H9 (cell line): ENCODE measurements at places on chromosomes 2 and 18.

GRCh38 chr2:199144546-199144945 lies 313.2 kb downstream of the SATB2 start:
- H3K27ac ChIP-seq = no peak overlapping the region
- H3K36me3 ChIP-seq = peaks cover 14% of the 10 kb centered on the region
- DNase-seq = no peak
- no peak overlapping the region for H3K4me3 ChIP-seq
- H3K27me3 ChIP-seq = no peaks in the 10 kb centered on the region

DNA sequence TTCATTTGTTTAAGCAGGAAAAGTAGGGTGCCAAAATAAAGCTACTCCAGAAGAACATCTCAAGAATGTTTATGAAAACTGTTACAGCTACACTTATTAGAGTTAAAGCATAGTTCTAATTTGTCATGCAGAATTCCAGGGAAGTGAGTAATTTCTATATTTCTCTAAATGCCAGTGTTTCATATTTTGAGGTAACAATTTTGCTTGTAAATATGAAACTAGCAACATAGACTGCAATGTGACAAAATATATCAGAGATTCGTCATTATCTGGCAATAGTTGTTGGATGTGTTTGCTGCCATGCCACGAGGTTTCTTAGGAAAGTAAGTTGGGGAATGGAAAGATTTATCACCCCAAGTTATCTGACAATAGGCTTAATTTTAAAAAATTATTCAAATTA lies 424.1 kb upstream of the ZEB2 start:
- H3K4me1 ChIP-seq = no peaks in the 10 kb centered on the region; the same call in 1 of the 2 replicates
- no peaks in the 10 kb centered on the region for H3K36me3 ChIP-seq
- no peak overlapping the region for H3K27ac ChIP-seq
- H3K27me3 ChIP-seq = no peaks in the 10 kb centered on the region; the same call in 1 of the 2 replicates
- no peak overlapping the region for H3K4me3 ChIP-seq
- no peak for DNase-seq

DNA sequence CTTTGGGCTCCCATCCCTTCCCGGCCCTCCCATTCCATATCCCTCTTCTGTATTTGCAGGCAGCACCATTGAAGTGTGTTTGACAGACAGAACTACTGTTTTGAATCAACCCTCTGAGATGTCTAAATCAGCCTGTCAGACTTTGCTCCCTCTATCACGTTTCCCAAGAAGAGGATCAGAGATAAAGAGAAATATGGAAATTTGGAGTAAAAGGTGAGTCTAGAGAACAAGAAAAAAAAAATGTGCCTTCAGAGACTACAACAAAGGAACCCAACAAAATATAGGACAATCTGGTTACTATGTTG lies 133.4 kb upstream of the NCK2 start:
- no peaks in the 10 kb centered on the region for H3K27me3 ChIP-seq
- no peaks in the 10 kb centered on the region; the same call in 2 of the 3 replicates for H3K36me3 ChIP-seq

- peaks cover 4% of the 10 kb centered on the region; the same call in 2 of the 3 replicates for H3K36me3 ChIP-seq
- 0 out of 2 replicates have a peak, but pooled peaks cover 3% of the 10 kb centered on the region for H3K27me3 ChIP-seq
- H3K27ac ChIP-seq = no peak overlapping the region
- no peaks in the 10 kb centered on the region for H3K4me1 ChIP-seq
- no peak overlapping the region for H3K4me3 ChIP-seq
- peak; percentile 57 for DNase-seq
Observed at GRCh38 chr18:26813043-26813442, 52.5 kb downstream of the AQP4 start.

- 0 out of 2 replicates have a peak, but pooled peaks cover 2% of the 10 kb centered on the region for H3K4me1 ChIP-seq
- no peaks in the 10 kb centered on the region for H3K36me3 ChIP-seq
- peak overlapping the region; percentile 42 for H3K4me3 ChIP-seq
- H3K27ac ChIP-seq = no peak overlapping the region
Observed at GRCh38 chr18:77671456-77672167, 422.0 kb downstream of the GALR1 start.
